ENCODE measurements at places on chromosomes 7 and 10.

DNA sequence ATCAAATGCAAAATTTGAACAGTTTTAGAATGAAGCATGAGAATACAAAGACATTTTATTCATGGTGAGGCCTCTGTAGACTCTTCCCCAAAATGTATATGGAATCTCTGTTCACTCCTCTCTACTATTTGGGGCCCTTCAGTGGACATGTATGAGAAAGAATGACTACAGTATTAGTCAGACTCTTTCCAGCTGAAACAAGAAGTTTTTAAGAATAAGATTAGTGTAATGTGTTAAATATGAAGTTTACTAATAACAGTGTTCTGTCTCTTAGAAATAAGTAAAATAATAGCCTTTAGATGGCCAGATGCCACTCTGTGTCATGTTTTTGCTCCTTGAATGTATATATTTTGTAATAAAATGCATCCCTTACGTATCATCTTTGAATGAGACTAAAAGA, 585.6 kb downstream of the SUGCT start:
- no peak for DNase-seq

DNA sequence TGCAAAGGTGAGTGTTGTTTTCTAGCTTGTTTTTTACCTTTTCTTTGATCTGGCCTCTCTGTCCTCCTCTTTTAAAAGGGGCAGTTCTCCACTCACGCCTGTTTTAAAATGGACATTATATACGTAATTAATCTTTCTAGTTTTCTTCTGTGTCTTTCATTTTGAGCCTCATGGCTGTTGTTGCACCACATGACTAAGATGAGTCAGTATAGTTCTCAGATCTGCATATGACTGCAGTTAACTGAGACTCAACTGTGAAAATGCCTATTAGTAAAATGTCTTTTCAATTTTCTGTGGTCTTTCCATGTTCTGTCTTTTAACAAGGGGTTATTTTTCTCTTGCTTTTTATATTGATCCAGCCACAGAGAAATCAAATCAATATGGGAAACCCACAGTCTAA, 296.1 kb downstream of the CDK14 start:
- no peak for DNase-seq

DNA sequence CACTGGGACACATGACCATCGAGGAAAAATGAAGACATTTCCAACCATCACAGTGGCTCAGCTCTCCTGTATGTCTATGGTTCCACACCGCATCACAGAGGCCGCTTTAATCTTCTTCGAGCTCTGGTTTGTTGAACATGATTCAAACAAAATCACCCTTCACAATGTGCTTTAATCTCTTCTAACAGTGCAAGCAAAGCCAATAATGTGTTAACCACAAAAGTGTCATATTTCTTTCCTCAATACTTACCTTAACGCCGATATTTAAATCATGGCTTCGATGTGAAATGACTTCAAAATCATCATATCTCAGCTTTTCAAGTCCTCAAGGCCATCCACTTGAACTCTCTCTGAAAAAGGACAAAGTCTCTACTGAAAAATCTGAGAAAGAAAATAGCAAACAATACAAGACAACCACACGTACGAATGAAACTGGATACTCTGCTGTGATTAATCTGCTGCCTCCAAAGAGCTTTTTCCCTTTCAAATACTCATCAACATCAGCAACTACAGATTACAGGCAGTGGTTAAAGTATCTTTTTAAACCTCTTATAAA, 23.0 kb upstream of the SVIL start:
- DNase-seq = no peak

DNA sequence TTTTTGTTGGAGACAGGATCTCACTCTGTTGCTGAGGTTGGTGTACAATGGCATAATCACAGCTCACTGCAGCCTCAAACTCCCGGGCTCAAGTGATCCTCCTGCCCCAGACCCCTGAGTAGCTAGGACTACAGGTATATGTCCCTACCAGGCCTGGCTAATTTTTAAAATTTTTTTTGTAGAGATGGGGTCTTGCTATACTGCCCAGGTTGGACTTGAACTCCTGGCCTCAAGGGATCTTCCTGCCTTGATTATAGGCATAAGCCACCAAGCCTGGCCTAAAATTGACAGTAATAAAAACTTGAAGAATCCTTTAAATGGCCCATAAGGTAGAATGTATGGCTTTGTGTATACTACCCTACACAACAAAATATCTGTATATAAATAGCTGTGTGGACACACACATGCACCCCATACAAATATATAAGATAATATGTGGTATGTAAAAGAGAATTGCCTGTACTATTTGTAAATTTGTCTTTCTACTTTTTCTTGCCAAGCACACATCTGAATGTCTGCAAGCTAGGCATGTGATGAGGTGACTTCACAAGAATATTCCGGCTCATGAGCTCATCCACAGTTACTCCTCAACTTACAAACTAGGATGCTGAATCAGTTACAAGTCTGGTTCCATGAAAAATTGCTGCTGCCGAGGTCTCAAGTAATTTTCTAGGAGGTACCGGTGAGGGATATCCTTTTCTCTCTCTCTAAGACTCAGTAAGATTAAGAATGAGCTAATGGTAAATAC, 26.6 kb downstream of the POLR3A start:
- no peak for DNase-seq

Measured in neural progenitor cell (in vitro differentiated cells).